Fibroblast of the aortic adventitia (primary cell): ENCODE measurements at places on chromosomes 11 and 22. TPM values are rescaled to one million over a fixed set of nuclear protein-coding genes. Genes with fewer than 3 reads are reported as not detected.

DNA sequence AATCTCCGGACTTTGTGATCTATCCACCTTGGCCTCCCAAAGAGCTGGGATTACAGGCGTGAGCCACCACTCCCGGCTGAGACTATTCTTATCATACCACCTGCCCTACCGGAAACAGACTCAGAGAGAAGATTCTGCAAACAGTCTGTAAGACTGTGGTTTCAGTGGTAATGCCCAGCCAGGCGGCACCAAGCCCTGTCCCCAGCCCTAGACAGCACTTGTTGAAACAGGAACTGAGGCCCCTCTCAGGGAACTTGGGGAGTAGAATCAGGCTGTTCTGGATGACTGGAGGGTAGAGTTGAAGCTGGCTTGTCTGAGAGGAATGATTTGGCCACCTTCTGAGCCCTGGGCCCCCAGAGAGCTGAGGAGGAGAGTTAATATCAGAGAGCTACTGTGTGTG, 1.3 kb upstream of the INSC start:
- DNase-seq: no peak

- DNase-seq: peak; percentile 14
Observed at GRCh38 chr11:80993536-80993935, 1552.7 kb upstream of the TENM4 start.

Gene KCNC1
- not detected in 2 replicates for total RNA-seq

DNA sequence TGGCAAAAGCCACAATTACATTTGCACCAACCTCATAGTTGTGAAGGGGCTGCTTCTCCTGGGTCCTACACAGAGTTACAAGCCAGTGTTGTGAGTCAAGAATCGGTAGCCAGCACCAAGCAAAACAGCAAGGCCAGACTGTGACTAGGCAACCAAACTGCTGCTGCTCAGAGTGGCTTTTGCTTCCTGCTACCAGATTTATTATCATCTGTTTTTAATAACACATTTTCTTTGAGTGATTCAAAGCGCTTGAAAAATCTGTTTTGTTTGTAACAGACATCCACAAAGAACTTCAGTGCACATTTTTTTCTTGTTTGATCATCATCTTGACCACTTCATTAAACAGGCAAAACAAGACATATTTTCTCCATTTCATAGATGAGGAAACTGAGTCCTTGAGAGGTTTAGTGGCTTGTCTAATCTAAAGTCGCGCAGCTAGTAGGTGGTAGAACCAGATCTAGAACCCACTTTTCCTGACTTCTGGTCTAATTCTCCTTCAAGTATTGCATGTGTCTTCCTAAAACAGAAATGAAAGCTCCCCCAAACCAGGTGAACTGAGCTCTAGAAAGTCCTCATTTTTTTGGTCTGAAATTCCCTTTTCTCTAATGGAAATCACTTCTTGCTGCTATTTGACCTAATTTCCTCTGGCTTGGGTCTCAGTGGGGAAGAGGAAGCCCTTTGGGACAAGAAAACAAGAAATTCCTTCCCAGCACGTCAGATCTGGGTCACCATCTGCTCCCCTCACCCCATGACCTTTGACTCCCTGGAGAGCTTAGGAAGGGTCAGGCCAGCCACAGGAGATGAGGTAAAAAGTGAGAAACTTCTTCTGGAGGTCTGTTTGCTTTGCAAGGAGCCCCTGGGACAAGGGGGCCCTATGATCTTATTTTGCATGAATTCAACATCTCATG, 39.9 kb downstream of the CWC15 start:
- DNase-seq: peak; percentile 94

- DNase-seq: peak; percentile 97
Observed at GRCh38 chr11:86743223-86744118, 56.9 kb upstream of the PRSS23 start.

Gene TMPRSS4
- not detected in 2 replicates for total RNA-seq

Gene GALR3
- total RNA-seq: not detected in 2 replicates

Gene DERL3
- total RNA-seq: 0.36 TPM in 1 of 2 replicates, not detected in the other

Gene HBB
- not detected in 2 replicates for total RNA-seq

DNA sequence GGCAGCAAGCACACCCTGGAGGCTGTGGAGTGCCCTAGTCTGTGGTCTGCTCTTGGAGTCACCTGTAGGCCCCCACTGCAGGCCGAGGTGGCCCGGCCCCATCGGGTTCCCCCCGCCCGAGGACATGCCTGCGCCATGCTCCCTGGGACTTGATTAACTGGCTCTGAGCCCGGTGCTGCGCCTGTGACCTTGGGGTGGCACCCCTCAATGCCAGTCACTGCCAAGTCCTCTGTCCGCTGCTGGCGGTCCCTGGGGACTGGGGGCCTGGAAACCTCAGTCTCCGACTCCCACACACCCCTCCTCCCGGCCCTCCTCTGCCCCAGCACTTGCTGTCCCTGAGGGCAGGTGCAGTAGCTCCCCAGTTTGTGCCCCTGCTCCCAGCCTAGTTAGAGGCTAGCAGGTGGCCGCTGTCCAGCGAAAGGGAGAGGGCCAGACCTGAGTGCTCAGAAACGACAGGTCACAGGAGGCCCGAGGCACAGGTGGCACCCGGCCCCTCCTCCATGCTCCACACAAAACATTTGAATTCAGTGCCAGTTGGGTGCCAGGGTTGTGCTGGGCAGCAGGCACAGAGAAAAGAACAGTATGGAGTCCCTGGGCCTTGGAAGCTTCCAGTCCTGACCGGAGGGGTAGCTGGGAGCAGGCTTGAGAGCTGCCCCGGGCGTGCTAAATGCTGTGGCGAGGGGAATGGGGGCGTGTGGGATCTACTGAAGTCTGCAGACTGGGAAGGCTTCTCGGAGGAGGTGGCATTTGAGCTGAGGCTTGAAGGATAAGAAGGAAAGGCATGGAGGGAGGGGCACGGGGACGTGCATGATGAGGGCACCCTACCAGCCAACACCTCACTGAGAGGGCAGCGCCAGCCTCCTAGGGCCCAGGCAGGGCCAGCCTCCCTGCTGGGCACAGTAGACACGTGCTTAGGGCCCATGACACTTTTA, 16.4 kb upstream of the FLRT1 start:
- no peak for DNase-seq

- DNase-seq: no peak
Observed at GRCh38 chr11:1326435-1327063, 17.1 kb upstream of the TOLLIP start.

DNA sequence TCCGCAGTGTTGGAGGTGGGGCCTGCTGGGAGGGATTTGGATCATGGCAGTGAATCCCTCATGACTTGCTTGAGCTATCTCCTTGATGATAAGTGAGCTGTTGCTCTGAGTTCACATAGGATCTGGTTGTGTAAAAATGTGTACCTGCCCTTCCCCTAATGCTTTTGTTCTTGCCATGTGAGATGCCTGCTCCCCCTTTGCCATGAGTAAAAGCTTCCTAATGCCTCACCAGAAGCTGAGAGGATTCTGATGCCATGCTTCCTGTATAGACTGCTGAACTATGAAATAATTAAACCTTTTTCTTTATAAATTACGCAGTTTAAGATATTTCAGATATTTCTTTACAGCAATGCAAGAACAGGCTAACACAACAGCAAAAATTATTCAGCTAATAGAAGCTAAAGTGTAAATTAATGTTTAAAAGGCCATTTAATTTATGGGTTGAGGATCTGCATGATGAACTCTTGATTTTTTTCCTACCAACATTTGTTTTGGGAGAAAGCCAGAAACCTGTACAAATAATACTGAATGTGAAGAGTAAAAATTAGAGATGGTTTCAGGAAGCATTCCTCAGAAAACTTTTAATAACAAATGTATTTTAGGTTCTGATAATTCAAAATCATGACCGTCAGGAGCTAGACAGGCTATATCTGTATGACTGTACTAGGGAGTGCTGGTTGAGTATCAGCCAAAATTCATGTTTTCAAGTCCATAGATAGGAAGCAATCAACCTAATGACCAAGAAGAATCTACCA, 177.5 kb upstream of the GRIA4 start:
- DNase-seq: no peak

Gene SLC15A3
- total RNA-seq: 6.8 and 18.2 TPM in 2 replicates

DNA sequence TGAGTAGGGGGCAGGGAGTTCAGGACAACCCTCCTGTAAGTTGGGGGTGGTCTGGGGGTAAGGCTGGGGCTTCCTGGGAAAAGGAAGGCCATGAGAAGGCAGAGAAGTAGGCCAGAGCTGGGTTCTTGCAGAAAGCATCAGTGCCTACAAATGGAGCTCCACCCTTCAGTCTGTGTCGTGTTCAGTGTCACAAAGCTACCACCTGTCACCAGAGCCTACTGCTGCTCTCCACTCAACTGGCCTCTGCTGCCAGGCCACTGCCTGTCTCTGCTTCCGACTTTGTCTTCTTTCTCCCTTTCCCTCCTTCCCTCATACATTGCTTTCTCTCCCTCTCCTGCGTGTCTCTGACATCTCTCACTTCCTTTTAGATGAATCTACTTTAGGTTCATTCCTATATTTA, 3.4 kb upstream of the WBP2NL start:
- DNase-seq: no peak

DNA sequence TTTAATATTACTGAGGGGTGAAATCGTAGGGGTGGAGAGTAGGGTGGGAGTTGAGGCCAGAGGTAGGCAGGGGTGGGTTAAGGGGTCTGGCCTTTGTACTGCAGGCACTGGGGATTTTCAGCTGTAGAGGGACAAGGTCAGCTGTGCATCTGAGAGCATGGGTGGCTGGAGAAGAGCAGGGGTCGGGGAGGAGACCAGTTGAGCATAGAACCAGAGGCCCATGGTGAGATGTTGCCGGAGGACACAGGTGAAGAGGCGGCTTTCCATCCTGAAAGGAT, 12.1 kb upstream of the CELSR1 start:
- DNase-seq: no peak

Gene WDR74
- total RNA-seq: 29.5 and 29.8 TPM in 2 replicates

GRCh38 chr22:23180301-23180892, at the start of gene BCR:
BCR (plus strand) TSS chr22:23180509; CDS start chr22:23180961, 452 bp downstream.
- peak; percentile 57 for DNase-seq

Gene TMEM25
- total RNA-seq: 7.7 and 10.3 TPM in 2 replicates

GRCh38 chr11:22192642-22193347, at the start of gene ANO5:
ANO5 (plus strand) TSS chr11:22193085; CDS start chr11:22193493, 408 bp downstream.
- no peak for DNase-seq
